Temporal lobe (tissue), 4 donors: ENCODE measurements at places on chromosomes 6 and 20. TPM values are rescaled to one million over a fixed set of nuclear protein-coding genes. Genes with fewer than 3 reads are reported as not detected.

The B3GAT2 gene
- 23.4 TPM for total RNA-seq

The HLA-DMB gene
- total RNA-seq = 0.49 TPM

The ADAM33 gene
- 2.0 TPM for total RNA-seq

The BEND6 gene
- 14.5 TPM for total RNA-seq

The TRIM31 gene
- not detected for total RNA-seq

The TPD52L1 gene
- 3.4 TPM for total RNA-seq

The SEMG1 gene
- not detected for total RNA-seq

The RIMS1 gene
- total RNA-seq = 233 TPM

The SRMS gene
- total RNA-seq = not detected

The SOX4 gene
- 265 TPM for total RNA-seq

The ZC2HC1B gene
- not detected for total RNA-seq

The LBP gene
- total RNA-seq = not detected

The LRP11 gene
- 17.9 TPM for total RNA-seq

The SIRPB2 gene
- 0.49 TPM for total RNA-seq

The MCCD1 gene
- not detected for total RNA-seq

The HRH3 gene
- total RNA-seq = 0.49 TPM

The IER3 gene
- 1.7 TPM for total RNA-seq

The HLA-E gene
- 28.5 TPM for total RNA-seq

The ACTR5 gene
- 9.3 TPM for total RNA-seq

The ARMC2 gene
- 10.6 TPM for total RNA-seq

The EYA2 gene
- 1.5 TPM for total RNA-seq

The MAP3K7 gene
- 34.9 TPM for total RNA-seq

The TCF19 gene
- 3.4 TPM for total RNA-seq

The RNF182 gene
- total RNA-seq = 32.2 TPM

The CLIC5 gene
- total RNA-seq = 2.5 TPM

The RBBP8NL gene
- total RNA-seq = not detected

The LHFPL5 gene
- 0.98 TPM for total RNA-seq

The BPIFB1 gene
- not detected for total RNA-seq

The HLA-DOA gene
- 0.25 TPM for total RNA-seq

The SLC24A3 gene
- total RNA-seq = 21.4 TPM

The OOEP gene
- total RNA-seq = not detected

The OR12D3 gene
- not detected for total RNA-seq

The GMPR gene
- total RNA-seq = 1.2 TPM

The TREM2 gene
- 3.0 TPM for total RNA-seq

The TBX18 gene
- 5.4 TPM for total RNA-seq

The B3GALT4 gene
- total RNA-seq = 4.2 TPM

The PSMB9 gene
- 0.74 TPM for total RNA-seq
